ENCODE measurements at places on chromosomes 16 and 17.
A peak's percentile ranks its signal among the peaks of the same experiment; 100 is the strongest.

DNA sequence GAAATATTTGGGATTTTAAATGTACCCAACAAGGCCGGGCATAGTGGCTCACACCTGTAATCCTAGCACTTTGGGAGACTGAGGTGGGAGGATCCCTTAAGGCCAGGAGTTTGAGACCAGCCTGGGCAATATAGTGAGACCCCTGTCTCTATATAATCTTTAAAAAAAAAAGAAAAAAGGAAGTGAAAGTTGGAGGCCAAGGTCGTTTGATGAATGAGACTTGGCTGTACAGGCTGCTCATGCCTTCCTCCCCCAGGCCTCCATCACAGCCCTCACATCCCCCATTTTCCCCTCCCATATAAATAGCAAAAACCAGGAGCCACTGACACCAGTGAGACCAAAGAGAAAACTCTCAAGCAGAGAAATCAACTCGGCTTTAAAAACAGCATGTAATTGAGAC is 3.3 kb upstream of the CA7 start:
- no peak for DNase-seq

- no peak for DNase-seq
These were observed 51.2 kb downstream of the SKAP1 start for GRCh38 chr17:48378708-48379392.

DNA sequence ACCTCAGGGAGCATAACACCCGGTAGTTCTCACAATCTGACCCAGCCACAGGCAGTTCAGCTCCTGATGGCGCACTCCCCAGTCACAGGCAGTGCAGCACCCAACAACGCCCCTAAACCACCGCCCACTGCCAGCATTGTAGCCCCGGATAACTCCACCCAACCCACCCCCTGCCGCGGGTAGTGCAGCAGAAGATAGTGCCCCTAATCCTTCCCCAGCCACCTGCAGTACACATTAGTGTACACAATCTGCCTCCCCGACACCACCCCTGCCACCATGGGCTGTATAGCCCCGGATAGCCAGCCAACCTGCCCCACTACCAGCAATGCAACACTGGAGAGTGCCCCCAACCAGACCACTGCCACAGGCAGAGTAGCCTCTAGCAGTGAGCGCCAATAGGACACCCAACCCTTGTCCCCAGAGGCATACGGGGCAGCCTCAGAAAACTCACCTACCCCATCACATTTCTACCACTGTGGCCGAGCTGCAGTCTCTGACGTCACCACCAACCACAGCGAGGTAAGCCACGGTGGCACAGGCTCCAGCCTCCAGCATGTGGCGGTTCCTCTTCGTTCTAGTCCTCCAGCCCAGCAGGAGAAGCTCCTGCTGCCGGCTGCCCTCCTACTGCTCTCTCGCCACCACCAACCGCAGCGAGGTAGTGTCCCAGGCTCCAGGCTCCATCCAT is 877.3 kb downstream of the KCNJ18 start:
- no peak for DNase-seq

GRCh38 chr17:27581016-27581415 is 50.0 kb upstream of the LGALS9 start:
- no peak for DNase-seq

- no peak for DNase-seq
These were observed 38.7 kb upstream of the IL21R start for GRCh38 chr16:27363246-27363632.

DNA sequence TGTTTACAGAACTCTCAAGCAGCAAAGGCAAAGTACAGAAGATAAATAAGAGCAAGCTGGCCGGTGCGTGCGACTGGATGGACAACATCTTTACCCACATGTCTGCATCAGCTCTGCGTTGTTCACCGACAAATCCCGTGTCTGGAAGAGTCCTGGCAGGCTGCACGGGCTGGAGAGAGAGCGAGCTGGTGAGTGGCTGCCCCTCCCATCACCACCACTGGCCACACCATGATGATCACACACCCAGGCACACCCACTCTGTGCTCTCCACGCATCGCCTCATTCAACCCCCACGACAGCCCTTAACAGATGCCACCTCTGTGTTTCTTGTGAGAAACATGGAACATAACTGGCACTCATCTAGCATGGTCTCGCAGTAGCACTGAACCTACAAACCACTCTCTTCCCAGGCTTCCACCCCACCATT is 59.2 kb downstream of the ANKRD11 start:
- no peak for DNase-seq

- no peak for DNase-seq
These were observed 3.0 kb upstream of the ZCCHC14 start for GRCh38 chr16:87495578-87496446.

DNA sequence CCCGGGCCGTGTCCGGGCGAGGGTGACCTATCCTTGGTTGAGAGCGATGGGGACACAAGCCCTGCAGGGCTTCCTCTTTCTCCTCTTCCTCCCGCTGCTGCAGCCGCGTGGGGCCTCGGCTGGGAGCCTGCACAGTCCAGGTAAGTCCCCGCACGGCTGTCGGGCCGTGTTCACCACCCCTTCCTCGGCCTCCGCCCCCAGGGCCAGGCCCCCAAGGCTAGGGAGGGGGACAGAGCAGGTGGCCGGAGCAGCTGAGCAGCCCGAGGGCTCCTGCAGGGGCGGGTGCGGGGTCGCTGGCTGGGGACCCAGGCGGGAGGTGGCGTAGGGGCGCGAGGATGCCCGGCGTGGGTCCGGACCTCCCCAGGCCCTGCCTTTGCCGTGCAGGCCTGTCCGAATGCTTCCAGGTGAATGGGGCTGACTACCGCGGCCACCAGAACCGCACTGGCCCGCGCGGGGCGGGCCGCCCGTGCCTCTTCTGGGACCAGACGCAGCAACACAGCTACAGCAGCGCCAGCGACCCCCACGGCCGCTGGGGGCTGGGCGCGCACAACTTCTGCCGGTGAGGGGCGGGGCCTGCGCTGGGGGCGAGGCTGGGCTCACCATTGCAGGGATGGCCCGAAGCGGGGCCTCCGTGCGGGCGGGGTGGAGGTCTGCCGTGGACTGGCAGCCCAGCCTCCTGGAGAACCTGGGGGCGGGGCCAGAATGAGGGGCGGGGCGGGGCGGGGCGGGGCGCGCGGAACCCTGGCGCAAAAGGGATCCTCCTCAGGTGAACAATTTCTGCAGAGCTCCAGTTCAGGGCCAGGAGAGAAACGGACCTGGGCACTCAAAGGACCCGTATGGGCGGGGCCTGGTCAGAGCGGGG is 631 bp downstream of the KREMEN2 start:
- peak; percentile 38 for DNase-seq

DNA sequence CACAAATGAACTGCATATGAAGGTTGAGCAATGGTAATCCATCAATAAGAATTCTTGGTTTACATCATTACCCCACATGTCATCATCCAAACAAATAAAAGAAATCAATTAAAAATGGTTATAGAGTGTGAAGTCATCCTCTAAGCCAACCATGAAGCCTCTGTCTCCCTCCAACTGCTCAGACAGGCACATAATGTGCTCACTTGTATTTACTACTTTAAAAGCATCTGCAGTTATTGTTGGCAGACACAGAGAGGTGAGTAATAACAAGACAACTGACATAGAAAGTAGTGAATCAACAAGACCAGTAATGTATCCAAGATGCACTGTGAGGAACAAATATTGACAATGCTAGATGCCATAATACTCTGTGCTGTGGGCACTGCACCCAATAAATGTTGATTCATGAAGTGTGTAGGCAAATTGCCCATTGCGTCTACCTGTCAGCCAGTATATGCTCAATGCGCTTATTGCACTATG is 20.0 kb downstream of the ADAMTS18 start:
- DNase-seq, result no peak

GRCh38 chr17:75892556-75893224 is 4.1 kb downstream of the TRIM65 start:
- DNase-seq, result no peak

- DNase-seq, result no peak
These were observed 34.1 kb downstream of the TK2 start for GRCh38 chr16:66515596-66516508.

- no peak for DNase-seq
These were observed 33.7 kb upstream of the NPTX1 start for GRCh38 chr17:80510132-80510531.

DNA sequence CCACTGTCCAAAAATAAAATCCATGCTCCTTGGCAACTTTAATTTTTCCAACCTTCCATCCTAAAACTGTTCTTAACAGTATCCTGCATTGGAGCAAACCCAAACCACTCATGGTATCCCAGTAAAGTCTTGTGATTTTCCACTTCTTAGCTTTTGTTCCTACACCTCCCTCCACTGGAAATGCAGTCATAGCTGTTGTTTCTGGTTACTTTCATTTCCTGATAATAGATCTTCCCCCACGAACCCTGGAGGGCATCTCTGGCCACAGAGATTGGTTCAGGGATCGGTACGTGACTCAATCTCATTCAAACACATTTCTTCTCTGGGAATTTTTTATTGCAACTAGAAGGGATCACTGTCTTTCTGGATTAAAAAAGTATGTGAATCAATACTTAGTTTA is 276.0 kb downstream of the GRIN2A start:
- DNase-seq, result no peak

GRCh38 chr17:9636501-9636900 is 8.8 kb upstream of the USP43 start:
- no peak for DNase-seq

DNA sequence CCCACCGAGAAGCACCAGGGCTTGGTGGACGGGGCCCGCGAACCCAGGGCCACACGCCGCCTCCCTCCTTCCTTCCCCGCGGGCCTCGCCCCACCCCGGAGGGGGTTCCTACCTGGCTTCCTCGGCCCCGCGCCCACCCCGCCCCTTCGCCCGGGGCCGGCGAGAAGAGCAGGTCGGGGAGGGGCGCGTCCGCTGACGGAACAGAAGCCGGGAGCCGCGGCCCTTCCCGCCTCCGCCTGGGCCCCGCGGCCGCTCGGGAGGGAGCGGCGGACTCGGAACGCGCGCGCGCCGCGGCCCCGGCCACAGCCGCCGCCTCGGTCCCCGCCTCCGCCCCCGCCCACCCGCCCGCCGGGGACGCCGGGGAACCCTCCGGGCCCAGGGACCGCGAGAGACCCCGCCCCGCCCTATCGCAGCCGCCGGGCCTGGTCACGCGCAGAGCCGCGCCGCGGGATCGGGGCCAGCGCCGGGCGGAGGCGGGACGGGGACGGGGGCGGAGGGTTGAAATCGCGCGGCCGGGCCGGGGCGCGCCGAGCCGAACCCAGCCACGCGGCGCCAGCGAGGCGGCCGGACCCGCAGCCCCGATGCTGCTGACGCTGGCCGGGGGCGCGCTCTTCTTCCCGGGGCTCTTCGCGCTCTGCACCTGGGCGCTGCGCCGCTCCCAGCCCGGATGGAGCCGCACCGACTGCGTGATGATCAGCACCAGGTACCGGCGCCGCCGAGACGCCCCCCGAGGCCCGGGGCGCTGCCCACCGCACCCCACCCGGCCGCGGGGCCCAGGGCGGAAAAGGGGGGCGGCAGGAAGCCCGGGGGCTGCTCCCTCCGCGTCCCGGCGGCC is at the start of gene TLCD3A:
Gene TLCD3A, plus strand, starts transcription at position 530 of the 835 bp plus-strand sequence. Its CDS starts 52 bp downstream, at position 582.
- peak; percentile 35 for DNase-seq

DNA sequence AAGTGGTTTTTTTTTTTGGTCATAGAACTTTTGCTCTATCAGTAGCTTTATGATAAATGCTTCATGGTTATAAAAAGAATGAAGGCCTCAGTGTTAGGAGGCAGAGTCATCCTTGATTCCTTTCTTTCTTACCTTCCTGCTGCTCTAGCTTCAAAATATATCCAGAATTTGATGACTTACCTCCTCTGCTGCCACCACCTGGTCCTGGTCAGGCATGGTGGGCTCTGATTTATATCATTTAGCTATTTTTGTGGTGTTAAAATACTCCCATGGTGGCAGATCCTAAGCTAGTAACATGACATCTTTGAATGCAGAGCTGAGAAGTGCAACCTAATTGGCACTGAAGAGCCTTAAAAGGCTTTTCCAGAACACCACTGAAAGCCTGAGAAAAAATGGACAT is 508.8 kb upstream of the CDH8 start:
- DNase-seq, result no peak

DNA sequence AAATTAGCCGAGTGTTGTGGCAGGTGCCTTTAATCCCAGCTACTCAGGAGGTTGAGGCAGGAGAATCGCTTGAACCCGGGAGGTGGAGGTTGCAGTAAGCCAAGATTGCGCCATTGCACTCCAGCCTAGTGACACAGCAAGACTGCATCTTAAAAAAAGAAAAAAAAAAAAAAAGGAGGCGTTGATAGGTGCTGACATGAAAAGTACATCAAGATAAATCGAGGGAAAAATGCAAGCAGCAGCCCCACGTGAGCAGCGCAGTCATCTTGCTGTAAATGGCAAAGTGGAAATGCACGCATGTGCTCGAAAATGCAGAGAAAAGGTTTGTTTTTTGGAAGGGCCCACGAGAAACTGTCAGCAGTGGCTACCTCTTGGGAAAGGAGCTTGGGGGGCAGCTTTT is 20.9 kb downstream of the MXRA7 start:
- DNase-seq, result no peak

Measured in activated CD4-positive, alpha-beta T cell treated with anti-CD3 and anti-CD28 coated beads, Interleukin-2, amount 50 U/mL, for 4 hours (primary cell).